ENCODE measurements at places on chromosomes 12 and 14. TPM values are rescaled to one million over a fixed set of nuclear protein-coding genes. Genes with fewer than 3 reads are reported as not detected.
A peak's percentile ranks its signal among the peaks of the same experiment; 100 is the strongest.

Gene CCDC88C
- 273 TPM for total RNA-seq

Gene NTS
- total RNA-seq: not detected

GRCh38 chr12:94053676-94054075, 94.7 kb upstream of the PLXNC1 start:
- no peak for DNase-seq

GRCh38 chr12:90211017-90211416, 502.4 kb upstream of the ATP2B1 start:
- no peak for DNase-seq

DNA sequence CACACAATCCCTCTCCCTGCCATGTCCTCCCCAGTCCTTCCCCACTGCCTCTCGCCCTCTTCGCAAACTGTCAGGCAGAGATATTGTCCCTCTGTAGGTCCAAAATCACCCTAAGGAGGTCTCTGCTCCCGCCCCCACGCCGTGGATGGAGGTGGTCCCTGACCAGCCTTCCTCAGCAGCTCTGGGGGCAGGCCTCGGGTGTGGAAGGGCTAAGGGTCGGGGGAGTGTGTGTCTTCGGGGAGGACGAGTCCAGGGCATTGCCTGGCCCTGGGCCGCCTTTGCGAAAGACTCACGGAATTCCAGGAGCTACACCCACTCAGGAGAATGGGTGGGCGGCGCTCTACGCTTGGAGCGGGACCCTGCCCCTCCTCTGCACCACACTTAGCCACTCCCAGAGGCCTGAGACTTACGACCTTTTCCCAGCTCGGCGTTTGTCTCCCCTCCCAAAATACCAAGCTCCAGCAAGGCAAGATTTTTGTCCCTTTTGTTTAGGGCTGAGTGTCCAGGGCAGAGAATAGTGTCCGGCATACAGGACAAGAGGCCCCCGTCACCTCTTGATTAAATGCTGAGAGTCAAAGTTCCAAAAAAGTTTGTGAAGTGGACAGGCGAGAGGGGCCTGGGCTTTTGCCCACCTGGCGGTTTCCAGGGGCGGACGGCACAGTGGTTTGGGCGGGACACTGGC, 881 bp downstream of the PYGL start:
- no peak for DNase-seq

DNA sequence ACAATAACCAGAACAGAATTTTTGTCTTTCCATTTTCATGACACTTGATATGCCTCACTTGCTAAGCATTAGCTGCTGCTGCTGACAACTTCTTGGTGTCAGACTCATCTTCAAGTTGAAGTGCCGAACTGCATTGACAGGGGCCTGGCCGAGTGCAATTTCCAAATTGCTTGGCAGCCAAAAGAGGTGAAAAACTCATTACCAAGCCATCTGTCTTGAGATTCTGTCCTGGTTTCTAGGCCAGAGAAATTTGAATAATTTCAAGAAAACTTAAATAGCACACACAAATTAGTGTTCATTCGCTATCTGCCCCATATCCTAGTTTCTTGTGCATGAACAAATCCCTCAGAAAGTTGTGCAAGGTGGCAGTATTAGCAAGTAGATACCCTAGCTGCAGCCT, 165.3 kb upstream of the RASSF8 start:
- DNase-seq: no peak

DNA sequence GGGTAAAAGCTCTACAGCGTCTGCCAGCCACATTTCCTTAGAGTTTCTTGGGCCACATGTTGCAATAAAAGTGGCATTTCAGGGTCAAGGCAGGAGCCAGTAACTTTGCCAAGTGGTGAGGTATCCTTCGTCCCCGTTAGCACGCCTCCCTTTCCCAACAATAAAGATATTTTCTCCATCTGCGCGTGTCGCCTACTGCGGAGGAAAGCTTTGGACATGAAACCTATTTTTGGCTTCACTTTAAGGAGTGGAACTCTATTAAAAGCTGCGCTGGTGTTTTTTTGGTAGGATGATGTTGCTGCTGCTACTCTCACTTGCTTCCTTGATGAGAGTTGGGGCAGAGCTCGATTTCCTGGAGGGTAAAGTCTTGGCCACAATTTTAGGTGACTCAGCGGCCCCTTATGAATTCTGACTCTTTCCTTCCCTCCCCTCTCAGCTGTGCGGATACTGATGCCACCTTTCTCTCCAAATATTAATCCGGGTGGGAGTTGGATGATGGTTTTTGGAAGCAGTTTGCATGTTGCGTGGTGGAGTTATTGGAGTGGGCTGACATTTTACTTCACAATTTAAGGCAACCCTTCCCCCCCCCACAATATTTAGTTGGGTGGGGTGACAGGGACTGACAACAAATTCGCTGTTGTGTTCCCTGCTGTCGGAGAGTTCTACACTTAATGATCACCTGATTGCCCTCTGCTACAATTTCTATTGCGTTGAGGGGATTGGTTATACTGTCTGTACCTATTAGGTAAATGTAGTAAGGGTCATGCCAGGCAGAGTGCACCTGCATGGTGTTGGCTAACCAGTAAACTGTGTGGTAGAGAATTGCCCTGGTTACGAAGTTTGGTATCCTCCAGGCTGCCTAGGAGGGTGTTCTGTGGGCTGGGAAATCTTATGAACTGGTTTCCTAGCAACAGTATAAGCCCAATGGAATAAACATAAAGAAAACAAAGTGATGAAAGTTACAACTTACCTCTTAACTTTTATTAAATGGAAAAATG, 1.1 kb downstream of the CCDC91 start:
- peak; percentile 41 for DNase-seq

DNA sequence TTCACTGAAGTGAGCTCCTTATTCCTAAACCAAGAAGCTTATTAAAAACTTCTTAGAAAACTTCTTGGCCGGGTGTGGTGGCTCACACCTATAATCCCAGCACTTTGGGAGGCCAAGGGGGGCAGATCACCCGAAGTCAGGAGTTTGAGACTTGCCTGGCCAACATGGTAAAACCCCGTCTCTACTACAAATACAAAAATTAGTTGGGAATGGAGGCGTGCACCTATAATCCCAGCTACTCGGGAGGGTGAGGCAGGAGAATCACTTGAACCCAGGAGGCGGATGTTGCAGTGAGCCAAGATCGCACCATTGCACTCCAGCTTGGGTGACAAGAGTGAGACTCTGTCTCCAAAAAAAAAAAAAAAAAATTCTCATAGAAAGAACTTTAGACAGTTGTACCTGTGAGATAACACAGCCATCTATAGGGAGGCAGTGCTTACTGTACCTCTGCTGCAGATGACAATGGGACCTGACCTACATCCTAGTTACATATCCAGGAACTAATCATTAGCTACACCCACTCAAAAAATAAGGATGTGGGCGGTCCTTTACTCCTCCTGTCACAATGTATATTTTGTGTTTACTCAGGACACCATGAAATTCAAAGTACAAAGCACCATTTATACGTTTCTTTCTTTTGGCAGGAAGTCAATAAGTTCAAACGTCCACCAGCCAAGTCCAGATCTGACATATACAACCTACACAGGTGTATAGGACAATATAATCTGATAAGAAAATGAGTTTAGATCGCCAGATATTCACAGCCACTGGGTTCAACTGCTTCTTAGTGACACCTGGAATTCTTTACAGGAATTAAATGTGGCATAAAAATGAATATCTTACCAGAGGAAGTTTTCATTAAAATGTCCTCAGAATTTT, 14.9 kb downstream of the STXBP6 start:
- DNase-seq: no peak

DNA sequence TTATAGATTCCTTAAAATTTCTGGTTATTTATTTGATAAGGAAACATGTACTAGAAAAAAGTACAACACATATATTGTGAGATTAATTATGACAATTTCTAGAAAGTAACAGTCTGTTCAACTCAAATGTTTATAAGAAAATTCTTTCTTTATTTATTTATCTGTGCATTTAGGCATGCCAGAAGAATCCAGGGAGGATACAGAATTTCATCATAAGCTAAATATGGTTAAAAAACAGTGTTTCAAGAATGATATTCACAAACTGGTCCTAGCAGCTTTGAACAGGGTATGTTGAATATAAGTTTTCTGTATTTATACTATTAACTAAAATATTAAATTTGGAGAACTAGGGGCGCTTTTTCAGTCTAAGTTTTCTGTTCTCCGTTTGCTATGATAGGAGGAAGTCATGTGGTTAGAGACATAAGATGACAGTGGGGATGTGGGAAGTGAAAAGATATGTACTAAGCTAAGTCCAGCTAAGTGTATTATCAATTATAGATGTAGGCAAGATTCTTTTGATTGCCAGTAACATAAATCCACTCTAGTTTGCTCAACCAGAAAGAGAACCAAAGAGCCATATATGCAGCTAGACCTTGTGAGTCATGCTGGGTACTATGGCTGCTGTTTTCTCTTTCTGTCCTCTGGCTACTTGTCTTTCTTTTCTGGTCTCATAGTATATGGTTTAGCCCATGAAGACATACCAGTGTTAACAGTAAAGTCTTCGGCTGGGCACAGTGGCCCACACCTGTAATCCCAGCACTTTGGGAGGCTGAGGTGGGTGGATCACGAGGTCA, 39.0 kb downstream of the LRRK2 start:
- no peak for DNase-seq

Gene PRKCH
- total RNA-seq: 429 TPM

Gene TEX22
- total RNA-seq: not detected

DNA sequence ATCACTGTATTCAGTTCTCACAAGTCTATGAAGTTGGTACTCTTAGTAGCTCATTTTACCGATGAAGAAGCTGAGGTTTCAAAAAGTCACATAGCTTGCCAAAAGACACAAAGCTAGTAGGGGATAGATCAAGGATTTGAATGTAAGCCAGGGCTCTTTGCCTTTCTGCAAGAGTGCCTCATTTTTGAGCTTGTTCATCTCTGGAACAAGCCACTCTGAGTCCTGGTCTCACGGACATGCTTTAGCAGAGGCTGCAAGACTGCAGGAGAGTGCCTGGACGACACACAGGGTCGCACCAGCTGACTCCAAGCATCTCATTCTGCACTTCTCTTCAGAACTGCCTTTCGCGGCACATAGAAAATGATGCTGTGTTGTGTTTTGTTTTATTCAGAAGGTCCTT, 3.7 kb downstream of the NUAK1 start:
- DNase-seq: no peak

Gene RFX4
- total RNA-seq: not detected

DNA sequence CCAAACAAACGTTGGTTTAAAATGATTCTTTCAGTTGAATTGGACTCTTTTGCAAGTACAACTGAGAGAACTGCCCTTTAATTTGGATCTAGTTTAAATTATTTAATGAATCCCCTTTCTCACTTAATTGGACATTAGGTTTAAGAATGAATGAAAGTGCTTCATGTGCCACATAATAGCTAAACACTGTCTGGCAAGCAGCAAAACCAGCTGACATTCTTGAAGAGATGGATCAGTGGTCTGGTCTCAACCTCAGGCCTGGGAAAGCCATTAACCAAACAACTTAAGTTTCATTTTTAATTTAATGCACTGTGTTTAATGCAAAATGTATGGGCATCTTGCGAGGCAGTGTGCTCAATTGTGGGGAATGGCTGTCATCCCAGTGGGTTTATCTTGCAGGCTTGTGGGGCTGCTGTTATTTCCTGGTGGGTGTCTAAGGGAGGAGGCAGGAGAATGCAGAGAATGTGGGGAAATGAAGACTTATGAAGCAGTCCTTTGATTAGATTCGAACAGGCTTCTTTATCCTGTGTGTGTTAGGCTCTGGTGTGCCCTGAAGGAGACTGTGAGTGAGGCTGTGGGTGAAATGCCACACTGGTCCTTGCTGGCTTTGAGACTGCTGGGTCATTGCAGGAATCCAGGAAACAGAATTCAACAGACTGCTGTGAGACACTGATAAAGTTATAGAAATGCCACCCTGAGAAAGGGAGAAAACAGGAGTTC, 144.1 kb upstream of the PELI2 start:
- no peak for DNase-seq

DNA sequence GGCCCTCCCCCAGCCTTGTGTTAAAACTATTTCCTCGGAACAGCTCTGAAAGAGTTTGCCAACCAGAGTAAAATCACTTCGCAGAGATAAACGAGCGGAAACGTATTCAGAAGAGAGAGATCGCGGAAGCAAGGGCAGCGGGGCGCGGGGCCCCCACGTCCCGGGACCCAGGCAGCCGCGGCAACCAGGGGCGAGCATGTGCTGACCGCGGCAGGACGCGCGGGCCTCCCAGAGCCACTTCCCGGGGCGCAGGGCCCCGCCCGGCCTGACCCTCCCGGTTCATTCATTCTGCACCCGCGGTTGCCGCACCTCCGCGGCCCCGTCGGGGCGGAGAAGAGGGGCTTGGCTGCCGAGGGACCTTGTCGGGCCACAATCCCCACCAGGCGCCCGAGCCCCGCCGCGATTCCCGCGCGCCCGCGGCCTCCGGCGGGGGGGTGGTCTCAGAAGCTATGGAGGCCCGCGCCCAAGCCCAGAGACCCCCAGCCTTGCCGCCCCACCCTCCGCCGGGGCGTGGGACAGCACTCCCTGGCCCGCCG, 598 bp downstream of the UBE2N start:
- DNase-seq: peak; percentile 9

GRCh38 chr12:31828071-31828470, 99.2 kb upstream of the AMN1 start:
- no peak for DNase-seq

DNA sequence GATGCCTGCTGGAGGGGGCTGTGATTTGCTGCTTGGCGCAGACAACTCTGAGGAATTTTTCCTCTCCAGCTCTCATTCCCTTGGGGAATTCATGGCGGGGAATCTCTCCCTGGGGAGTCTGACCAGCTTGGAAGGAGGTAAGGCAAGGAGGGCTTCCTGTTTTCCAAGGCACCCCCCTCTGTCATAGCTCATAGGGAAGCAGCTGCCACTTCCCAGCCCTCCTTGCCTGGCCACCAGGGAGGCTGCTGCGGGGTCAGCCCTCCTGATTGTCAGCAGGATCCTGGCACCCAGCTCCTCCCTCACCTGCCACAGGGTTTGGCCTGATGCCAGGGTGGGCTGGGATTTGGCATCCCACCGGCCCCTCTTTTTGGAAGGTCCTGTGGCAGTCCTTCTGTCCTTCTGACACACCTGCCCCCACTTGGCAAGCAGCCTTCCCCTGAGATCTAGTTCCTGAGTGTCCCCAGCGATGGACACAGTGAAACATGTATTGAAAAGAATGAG, 74.9 kb downstream of the TSPAN9 start:
- no peak for DNase-seq

DNA sequence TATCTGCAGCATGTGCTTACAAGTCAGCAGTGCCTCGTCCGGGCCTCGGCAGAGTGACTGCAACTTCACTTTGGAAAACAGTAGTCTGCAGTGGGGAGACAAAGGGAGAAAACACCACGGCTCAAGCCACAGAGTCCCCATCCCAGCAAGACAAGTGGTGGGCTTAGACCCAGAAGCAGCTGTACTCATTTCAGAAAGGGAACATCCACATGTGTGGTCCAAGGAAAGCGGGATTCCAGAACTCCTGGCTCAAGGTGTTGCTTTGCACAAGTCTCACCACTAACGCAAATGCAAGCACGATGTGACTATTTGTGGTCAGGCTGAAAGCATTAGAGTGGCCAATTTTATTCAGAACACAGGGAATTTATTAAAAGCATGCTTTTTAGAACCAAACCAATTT, 198.3 kb downstream of the TTC7B start:
- no peak for DNase-seq

- no peak for DNase-seq
Observed at GRCh38 chr12:132533584-132533958, 43.6 kb downstream of the FBRSL1 start.
